Trophoblast cell (in vitro differentiated cells and primary cell): ENCODE measurements at places on chromosomes 4 and X.

- DNase-seq = no peak
These were observed 392.1 kb upstream of the FRG1 start for GRCh38 chr4:189548484-189549125.

- DNase-seq = no peak
These were observed 58.5 kb upstream of the NUDT6 start for GRCh38 chr4:122980860-122981259.

DNA sequence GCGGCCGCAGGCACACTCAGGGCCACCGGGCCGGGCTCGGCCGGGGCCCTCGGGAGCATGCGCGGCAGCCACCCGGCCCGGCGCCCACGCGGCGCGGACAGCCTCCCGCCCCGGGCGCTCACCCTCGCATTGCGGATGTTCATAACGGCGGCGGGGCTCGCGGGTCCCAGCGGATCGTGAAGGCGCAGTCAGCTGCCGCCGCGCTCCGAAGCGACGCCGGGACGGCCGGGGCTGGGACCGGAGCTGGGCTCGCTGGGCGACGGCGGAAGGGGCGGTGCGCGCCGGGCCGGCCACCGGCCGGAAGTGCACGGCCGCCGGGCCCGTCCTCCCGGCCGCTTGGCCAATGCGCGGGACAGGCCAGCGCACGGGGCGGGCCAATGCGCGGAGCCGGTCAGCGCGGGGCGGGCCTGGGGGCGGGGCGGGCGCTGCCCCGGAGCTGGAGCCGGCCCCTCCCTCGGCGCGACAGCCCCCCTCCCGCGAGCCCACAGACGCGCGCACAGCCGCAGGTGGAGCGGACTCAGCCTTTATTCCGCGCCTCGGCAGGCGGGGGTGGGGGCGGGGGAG is at the start of gene NAA10:
Gene NAA10 (minus strand): TSS at position 276 of the 564 bp plus-strand sequence. CDS start 133 bp downstream, at position 143.
- peak; percentile 64 for DNase-seq

GRCh38 chr4:10380735-10381134 is 76.5 kb downstream of the ZNF518B start:
- peak; percentile 44 for DNase-seq

DNA sequence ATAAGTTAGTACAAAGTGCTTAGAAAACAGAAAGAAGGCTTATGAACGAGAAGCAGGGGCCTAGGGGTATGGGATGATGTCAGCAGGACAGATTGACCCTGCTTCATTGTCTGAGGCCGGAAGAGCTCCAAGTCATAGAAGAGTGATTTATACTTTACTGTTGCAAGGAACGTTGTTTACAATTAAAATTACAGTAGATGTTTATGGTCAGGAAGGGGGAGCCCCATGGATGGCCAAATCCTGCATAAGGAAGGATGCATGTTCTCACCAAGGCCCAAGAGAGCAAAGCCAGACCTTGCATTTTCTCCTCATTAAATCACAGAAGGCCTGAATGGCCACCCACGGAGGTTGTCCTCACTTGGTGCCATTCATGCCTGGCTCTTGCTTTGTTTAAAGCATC is 115.3 kb downstream of the LDB2 start:
- DNase-seq = no peak

GRCh38 chr4:8362483-8362882 is 78.0 kb downstream of the ACOX3 start:
- DNase-seq = no peak

DNA sequence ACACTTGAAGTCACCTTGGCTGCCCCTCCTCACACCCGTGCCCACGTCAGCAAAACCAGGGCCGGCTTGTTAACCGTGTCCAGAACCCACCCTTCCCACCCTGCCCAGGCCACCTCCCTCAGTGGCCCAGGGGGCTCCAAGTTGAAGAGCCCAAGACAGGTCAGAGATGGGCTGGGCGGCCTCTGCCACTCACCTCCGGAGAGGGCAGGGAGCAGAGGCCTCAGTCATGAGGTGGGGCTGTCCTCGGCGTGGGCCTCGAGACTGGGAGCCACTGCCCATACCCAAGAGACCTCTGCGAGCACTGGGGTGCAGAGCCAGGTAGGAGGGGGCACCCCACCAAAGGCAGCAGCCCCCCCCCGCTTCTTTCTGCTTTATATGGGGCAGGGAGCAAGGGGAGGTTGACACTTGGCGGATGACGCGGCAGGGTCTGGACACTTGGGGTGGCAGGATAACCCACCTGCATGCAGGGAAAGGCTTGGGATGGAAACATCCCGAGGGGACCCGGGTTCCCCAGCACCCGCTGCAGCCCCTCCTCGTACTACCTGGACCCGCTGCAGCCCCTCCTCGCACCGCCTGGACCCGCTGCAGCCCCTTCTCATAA is 38.0 kb upstream of the SPON2 start:
- DNase-seq = no peak
